ENCODE measurements at places on chromosomes 12 and 14.

DNA sequence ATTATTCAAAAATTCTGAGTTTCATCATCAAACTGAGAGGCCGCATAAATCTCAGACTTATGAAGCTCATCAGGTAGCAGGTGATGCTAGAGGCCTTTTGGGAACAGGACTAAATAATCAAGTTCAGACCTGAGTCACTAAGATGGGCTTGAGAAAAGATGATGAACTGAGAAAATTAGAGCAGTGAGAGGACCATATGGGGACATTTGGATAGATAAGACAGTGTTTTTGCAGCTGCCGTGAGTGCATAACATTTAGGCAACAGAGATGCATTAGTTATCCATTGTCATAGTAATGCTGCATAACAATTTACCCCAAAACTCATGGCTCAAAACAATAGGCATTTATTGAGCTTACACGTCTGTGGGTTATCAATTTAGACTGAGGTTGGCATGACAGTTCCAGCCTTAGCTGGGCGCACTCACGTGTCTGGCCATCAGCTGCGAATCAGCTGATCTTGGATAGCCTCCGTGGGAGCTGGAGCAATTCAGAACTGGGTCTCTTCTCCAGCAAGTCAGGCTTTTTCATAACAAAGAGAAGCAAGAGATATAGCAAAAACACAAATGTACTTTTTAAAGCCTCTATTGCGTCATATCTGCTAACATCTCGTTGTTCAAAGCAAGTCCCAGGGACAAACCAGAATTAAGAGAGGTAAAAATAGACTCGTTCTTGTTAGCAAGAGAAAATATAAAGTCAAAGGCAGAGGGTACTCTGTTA is 72.8 kb downstream of the CAPZA3 start:
- no peak for DNase-seq

- DNase-seq = no peak
These were observed 58.1 kb downstream of the ANKS1B start for GRCh38 chr12:99926511-99927169.

GRCh38 chr14:101256266-101256665 is 305.0 kb upstream of the DIO3 start:
- no peak for DNase-seq

DNA sequence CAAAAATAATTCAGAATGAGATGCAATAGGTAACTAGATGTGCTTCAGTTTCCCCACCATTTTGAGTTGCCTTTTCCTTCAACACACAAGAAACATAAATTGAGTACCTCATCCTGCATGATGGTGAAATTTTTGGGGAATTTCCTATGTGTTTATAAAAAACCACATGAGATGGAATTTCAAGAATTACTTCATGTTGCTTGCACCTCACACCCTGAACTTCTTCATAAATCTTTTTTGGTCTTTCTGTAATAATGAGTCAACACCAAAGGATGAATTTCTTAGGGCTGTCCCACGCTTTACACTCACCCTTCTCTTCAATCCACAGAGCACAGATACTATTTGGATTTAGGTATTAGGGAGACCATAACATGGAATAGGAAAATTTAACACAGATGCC is 22.6 kb upstream of the LUM start:
- DNase-seq = no peak

GRCh38 chr12:116559162-116559935 is at the start of gene MAP1LC3B2:
Gene MAP1LC3B2 (plus strand): TSS chr12:116559381. CDS start chr12:116575943, 16,562 bp downstream.
- DNase-seq = no peak

- DNase-seq = no peak
These were observed 431.4 kb downstream of the SLC16A7 start for GRCh38 chr12:60027266-60027665.

GRCh38 chr12:112756918-112757317 is 34.6 kb upstream of the RPH3A start:
- DNase-seq = no peak

Measured in NCI-H1048 (cell line).